ENCODE measurements at places on chromosomes 3 and 15. TPM values are rescaled to one million over a fixed set of nuclear protein-coding genes. Genes with fewer than 3 reads are reported as not detected.
A peak's percentile ranks its signal among the peaks of the same experiment; 100 is the strongest.

DNA sequence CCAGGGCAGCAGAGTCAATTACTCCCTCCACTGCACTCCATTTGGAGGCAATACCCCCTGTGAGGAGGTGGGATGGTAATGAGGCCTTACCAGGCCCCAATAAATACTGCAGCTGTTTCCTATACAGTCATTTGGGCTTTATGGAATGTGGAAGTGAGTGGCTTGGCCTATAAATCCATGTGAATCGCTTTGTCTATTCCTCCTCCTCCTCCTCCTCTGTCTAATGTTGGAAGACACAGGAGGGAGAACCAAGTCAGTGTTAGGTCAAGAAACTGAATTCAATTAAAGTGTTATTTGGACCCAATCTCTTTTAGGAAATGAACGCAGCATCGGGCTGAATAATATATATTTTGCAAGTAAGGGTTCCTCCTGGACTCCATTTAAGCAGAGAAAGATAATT, 17.3 kb upstream of the SRGAP3 start:
- H3K36me3 ChIP-seq: no peaks in the 10 kb centered on the region
- H3K27ac ChIP-seq: no peak overlapping the region
- H3K4me3 ChIP-seq: no peak overlapping the region
- H3K27me3 ChIP-seq: no peaks in the 10 kb centered on the region

GRCh38 chr3:31981206-31982181, at the start of the genes OSBPL10 and ZNF860:
Gene OSBPL10 (minus strand): TSS chr3:31981262. CDS start chr3:31981179, 83 bp downstream.
Gene ZNF860 (plus strand): TSS chr3:31981750. CDS start chr3:31989080, 7,330 bp downstream.
- H3K27me3 ChIP-seq: no peaks in the 10 kb centered on the region
- H3K4me3 ChIP-seq: peak within 1 kb of the TSS; percentile 89
- H3K4me1 ChIP-seq: peaks cover 56% of the 10 kb centered on the region

DNA sequence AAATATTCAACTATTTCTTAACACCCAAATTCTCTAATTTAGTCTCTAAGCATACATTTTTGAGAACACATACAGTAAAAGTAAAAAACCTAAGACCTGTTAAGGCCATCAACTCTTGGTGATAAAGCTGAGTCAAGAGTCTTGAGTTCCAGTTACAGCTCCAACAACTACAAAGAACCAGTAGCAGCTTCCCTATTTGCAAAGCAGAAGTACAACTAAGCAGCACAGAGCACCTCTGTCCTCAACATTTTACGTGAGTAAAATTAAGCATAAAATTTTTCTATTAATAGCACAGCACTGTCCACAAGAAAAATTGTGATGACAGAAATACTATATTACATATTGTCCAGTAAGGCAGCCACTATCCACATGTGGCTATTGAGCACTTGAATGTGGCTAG, 4.4 kb downstream of the PCOLCE2 start:
- no peaks in the 10 kb centered on the region for H3K27me3 ChIP-seq
- H3K27ac ChIP-seq: no peak overlapping the region
- no peak for DNase-seq
- no peak overlapping the region for H3K4me3 ChIP-seq
- H3K36me3 ChIP-seq: no peaks in the 10 kb centered on the region
- peaks cover 17% of the 10 kb centered on the region for H3K4me1 ChIP-seq

The SMCO1 gene
- total RNA-seq: not detected

The SUMF1 gene
- 79.1 TPM for total RNA-seq

- no peak overlapping the region for H3K27ac ChIP-seq
- H3K36me3 ChIP-seq: peaks cover 18% of the 10 kb centered on the region
- peak; percentile 18 for DNase-seq
- H3K27me3 ChIP-seq: no peaks in the 10 kb centered on the region
- H3K4me1 ChIP-seq: no peaks in the 10 kb centered on the region
- no peak overlapping the region for H3K4me3 ChIP-seq
Observed at GRCh38 chr15:22944651-22945050, 35.5 kb downstream of the CYFIP1 start.

The CNTN3 gene
- total RNA-seq: not detected

- peaks cover 23% of the 10 kb centered on the region for H3K36me3 ChIP-seq
- no peaks in the 10 kb centered on the region for H3K4me1 ChIP-seq
- no peak for DNase-seq
- H3K27me3 ChIP-seq: no peaks in the 10 kb centered on the region
- no peak overlapping the region for H3K4me3 ChIP-seq
Observed at GRCh38 chr15:101232677-101233076, 19.2 kb downstream of the CHSY1 start.

- H3K4me1 ChIP-seq: peaks cover 18% of the 10 kb centered on the region
- no peak overlapping the region for H3K27ac ChIP-seq
- H3K4me3 ChIP-seq: no peak overlapping the region
- H3K36me3 ChIP-seq: no peaks in the 10 kb centered on the region
- peaks cover 7% of the 10 kb centered on the region for H3K27me3 ChIP-seq
- peak; percentile 64 for DNase-seq
Observed at GRCh38 chr15:43253431-43254403, 13.0 kb downstream of the TGM5 start.
